Esophagus squamous epithelium (tissue), 5 donors: ENCODE measurements at places on chromosomes 2 and 18.

DNA sequence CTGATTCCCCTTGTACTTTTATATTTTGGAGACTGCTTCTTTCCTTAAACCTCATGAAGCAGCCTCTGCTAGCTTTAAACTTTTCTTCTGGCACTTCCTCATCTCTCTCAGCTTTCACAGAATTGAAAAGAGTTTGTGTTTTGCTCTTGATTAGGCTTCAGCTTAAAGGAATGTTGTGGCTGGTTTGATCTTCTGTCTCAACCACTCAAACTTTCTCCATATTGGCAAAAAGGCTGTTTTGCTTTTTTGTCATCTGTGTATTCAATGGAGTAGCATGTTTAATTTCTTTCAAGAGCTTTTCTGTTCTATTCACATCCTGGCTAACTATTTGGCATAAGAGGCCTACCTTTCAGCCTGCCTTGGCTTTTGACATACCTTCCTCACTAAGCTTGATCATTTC, 36.3 kb upstream of the MSTN start:
- no peak for DNase-seq

DNA sequence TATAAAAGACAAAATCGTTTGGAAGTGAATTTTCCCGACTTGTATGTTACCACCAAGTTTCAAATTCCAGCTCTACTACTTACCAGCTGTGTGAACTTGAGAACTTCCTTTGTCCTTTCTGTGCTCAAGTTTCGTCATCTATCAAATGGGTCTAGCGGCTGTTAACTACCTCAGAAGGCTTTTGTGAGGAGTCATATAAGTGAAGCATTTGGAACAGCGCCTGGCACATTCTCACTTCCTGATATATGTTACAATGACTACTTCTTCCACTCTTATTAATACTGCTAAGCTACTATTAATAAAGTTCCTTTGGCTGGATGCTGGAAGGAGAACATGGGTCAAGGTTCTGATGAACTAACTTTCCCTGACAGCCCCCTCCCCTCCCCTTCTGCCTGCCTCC, 104.5 kb downstream of the MEIS1 start:
- no peak for DNase-seq

- no peak for DNase-seq
Measured at GRCh38 chr2:161956738-161957137, 117.3 kb downstream of the DPP4 start.

GRCh38 chr2:57550912-57551311, 495.7 kb upstream of the VRK2 start:
- DNase-seq = no peak

GRCh38 chr18:5979971-5980457, 84.7 kb upstream of the TMEM200C start:
- no peak for DNase-seq
